Myometrial cell (primary cell): ENCODE measurements at places on chromosomes 6 and 20. TPM values are rescaled to one million over a fixed set of nuclear protein-coding genes. Genes with fewer than 3 reads are reported as not detected.

The MUC21 gene
- not detected in 2 replicates for total RNA-seq

The KIF25 gene
- 0.71 TPM in 1 of 2 replicates, not detected in the other for total RNA-seq

The EPB41L1 gene
- 11.0 and 29.4 TPM in 2 replicates for total RNA-seq

The SAMD3 gene
- 0.58 and 0.89 TPM in 2 replicates for total RNA-seq

The GPX5 gene
- total RNA-seq, result not detected in 2 replicates

The BPIFB1 gene
- total RNA-seq, result not detected in 2 replicates

The MRAP2 gene
- not detected in 2 replicates for total RNA-seq

The PRSS35 gene
- 1.4 and 3.0 TPM in 2 replicates for total RNA-seq

The PPP1R3G gene
- total RNA-seq, result 1.6 and 2.3 TPM in 2 replicates
